CD8-positive, alpha-beta memory T cell (primary cell): ENCODE measurements at places on chromosomes 7 and 10.

GRCh38 chr10:121631365-121632029, 33.3 kb upstream of the FGFR2 start:
- DNase-seq = no peak

DNA sequence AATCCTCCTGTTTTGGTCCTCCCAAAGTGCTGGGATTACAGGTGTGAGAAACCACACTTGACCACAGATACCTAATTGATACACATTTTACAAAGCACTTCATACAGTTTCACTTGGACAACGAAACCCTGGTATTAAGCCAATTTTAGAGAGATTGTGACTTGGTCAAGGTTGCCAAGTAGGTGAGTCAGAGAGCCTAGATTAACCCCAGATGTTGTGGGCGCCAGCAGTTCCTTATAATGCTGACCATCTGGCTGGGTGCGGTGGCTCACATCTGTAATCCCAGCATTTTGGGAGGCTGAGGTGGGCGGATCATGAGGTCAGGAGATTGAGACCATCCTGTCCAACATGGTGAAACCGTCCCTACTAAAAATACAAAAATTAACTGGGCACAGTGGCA, 4.9 kb upstream of the PHKG1 start:
- no peak for DNase-seq

DNA sequence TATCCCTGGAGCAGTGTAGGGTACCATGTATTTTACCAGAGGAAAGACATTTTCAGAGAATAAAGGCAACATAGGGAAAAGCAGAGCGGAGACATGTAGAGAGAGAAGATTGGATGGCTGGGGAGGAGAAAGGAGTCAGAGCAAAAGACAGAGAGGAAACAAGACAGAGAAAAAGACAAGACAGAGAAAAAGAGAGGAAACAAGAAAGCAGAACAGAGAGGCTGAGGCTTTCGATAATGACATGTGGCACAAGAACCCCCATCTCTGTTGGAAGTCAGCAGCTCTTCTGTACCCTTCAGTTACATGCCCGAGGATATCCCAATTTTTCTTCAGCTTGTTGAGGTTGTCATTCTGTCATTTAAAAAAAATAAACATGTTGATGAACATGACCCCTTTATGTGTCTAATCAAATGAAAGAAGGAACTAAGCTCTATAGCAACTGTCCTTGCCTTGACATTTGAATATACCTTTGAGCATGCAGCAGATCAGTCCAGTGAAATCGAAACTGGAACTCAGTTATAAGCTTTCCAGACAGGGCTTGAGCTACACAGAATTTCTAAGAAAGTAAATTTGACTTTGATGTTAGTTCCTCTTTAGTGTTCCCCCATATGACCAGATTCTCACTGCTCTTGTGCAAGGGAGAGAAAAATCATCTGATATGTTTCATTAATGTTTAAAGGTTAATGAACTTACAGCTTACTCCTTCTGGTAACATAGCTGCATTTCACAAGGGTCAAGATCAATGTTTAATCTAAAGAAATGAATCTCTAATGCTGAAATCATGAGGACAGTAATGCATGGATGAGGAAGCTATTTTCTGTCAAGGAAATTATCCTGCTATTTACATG, 75.1 kb upstream of the SP4 start:
- no peak for DNase-seq

DNA sequence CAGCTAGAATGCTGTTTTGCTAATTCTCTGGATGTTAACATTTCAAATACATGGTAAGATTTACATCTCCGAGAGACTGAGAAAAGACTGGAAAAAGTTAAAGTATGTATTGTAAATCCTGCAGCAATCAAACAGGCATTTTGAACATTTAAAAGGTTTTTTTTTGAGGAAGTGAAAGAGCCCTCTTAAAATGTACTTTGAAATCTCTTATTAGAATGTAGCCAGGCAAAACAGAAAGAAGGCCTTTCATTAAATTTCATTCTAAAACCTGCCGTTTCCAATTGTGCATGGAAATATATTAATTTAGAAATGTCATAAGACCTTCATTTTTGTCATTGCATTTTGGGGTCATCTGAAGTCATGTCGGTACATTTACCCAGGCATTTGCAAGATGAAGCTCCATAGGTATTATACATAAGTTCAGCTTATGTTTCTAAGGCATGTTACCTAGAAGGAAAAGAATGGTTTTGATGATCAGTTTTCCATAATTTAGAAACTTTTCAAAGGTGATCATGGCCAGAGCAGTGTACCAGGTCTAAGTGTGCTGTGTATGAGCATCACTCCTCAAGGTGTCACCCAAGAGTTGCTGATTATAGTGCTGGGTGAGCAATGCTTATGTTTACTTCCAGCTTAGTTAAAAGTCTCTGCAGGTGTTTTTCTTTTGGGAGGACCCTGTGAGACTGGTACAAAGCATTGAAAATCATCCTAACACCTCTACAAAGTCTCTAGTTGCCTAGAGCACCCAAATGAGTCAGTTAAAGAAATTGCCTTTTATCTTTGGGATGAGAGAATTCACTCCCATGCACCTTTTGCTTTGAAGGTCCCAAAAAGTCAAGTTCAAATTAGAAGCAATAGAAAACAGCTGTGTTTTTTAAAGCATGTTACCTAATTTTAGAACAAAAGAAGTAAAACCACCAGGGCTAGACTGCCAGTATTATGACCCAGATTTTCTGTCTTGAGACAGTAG, 7.1 kb downstream of the ZNF736 start:
- DNase-seq = no peak

DNA sequence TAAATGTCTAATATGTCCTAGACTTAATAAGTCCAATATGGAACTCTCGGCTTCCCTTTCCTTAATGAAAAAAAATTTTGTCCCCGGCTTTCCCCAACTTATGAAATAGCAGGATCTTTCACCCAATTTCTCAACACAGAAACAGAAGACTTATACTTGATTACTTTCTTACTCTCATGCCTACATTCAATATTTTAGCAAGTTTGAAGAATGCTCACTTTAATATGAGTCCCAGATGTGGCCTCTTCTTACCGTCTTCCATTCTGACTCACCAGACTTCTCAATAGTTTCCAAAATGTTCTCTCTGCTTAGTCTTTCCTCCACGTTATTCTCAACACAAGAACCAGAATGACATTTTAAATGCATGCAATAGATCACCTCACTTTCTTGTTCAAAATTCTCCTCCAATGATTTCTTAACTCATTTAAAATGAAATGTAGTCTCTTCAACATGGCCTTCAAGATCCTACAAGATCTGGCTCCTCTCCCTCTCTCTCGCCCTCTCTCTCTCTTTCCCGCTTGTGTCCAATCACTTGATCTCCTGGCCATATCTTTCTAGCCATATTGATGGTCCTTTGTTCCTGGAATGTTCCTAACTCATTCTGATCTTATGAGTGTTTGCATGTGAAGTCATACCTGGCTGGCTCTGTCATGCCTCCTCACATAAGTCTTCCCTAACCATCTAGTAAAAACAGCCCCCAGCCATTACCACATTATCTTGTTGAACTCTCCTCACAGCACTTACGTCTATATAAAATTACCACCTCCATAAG, 119.7 kb upstream of the FAM3C start:
- DNase-seq = no peak

- DNase-seq = no peak
Measured at GRCh38 chr10:46555713-46556514, 544 bp downstream of the GPRIN2 start.

DNA sequence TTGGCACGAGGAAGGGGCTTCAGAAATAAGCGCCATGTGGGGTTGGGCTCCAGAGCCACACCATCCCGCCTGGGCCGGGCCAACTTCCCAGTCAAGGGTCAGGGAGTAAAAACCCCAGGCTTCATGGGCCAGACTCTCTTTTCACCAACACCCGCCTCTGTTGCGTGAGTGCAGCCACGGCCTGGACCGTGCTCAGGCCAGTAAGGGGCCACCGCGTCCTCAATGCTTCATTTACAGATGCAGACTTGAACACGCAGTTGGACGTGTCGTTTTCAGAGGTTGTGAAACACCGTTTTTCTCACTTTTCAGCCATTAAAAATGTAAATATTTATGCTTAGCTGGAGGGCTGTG, 161.0 kb downstream of the WDR37 start:
- no peak for DNase-seq

DNA sequence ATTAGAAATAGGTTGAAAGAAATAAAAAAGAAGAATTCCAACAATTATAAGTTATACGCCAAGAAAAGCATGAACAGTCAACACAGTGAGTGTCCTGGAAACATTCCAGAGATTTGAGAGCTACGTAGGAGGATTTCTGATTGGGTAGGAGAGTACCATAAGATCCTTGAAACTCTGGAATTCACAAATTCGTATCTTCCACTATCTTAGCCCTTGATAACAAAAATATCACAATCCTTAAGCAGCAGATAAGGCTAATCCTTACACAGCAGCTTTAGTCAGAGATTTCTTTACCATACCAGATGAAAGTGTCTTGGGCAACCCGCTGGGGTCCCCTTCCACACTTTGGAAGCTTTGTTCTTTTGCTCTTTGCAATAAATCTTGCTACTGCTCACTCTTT, 8.2 kb downstream of the TPK1 start:
- no peak for DNase-seq

- no peak for DNase-seq
Measured at GRCh38 chr10:15760681-15761080, 41.0 kb upstream of the ITGA8 start.

- no peak for DNase-seq
Measured at GRCh38 chr10:124416733-124417132, 2.0 kb downstream of the OAT start.

DNA sequence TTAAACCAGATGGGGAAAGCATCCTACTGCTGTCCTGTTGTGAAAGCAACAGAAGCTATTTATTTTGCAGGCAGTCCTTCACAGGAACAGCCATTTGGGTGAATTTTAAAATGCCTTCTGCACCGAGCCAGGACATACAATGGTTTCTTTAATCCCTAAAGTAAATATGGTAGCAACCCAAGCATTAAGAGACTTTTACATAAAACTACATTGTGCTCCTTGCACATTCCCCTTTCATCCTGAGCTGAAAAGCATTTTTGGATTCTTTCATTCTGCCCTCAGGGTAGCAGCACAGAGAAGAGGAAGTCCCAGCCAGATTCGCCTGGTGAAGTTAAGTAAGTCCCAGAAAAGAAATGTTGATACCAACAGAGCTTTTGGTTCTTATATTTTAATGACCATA, 84.0 kb upstream of the FAM3C start:
- no peak for DNase-seq

DNA sequence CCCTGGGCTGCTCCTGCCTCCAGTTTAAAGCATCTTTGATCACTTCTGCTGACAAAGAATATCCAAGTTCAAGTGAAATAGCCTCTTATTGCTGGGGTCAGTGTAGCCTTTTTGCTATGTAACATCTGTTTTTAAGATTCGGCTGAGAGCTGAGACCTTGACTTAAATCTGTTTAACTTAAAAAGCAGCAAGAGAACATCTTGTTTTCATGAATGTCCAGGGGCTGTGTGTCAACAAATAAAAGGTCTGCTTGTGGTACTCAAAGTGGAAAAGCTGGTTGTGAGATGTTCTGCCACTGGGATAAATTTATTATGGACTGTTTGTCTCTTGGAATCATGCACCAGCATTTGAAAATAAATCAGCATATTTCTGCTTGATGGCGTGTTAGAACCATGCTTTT, 73.2 kb downstream of the CALD1 start:
- DNase-seq = no peak

- DNase-seq = no peak
Measured at GRCh38 chr7:40483630-40484029, 348.8 kb downstream of the SUGCT start.

DNA sequence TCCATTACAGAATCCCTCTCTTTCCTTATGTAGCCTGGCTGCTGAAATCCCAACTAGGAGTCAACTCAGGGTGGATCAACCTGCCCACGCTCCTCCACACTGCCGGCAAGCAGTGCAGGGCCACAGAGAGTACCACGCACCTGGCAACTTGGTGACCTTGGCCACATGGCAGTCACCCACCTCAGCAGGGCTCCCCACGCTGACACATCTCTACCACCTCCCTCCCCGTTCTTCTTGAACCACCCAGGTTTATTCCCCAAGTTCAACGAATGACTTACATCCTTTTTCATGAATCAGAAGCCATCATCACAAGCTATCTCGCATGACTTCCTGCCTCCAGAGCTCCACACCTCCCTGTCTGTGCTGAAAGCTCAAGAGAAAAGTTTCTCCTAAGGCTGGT, 153.4 kb downstream of the GRID1 start:
- DNase-seq = no peak

DNA sequence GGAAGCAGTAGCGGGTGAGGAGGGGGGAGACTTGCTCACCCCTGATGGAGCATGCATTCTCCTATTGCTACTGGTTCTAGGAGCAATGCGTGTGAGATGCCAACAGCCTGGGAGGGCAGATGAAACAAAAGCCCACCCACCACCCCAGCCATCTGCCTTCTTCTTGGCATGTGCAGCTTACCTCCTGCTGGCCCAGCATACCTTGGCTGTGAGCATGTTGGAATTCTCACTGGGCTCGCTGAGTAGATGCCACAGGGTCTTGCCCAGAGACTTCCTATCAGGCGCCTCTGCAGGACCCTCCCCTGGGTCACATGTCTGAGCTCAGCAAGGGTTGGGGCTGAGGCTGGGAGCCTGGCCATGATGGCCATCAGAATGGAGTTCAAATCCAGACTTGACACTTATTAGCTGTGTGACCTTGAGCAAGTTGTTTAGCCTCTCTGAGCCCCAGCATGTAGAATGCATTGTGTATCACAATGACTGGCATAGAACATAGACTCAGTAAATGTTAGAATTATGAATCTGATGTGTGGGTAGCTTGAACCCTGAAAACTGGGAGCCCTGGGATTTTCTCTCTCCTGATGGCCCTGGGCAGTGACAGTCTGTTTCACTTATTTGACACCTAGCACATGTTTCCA, 38.2 kb downstream of the CDH23 start:
- DNase-seq = no peak

- DNase-seq = no peak
Measured at GRCh38 chr10:1638889-1639419, 98.4 kb downstream of the ADARB2 start.

GRCh38 chr10:110437761-110438341, 59.9 kb upstream of the DUSP5 start:
- no peak for DNase-seq

GRCh38 chr10:35913628-35914027, 271.5 kb upstream of the FZD8 start:
- no peak for DNase-seq
